Dorsolateral prefrontal cortex (tissue), 122 donors: ENCODE measurements at places on chromosomes 7 and 10.

DNA sequence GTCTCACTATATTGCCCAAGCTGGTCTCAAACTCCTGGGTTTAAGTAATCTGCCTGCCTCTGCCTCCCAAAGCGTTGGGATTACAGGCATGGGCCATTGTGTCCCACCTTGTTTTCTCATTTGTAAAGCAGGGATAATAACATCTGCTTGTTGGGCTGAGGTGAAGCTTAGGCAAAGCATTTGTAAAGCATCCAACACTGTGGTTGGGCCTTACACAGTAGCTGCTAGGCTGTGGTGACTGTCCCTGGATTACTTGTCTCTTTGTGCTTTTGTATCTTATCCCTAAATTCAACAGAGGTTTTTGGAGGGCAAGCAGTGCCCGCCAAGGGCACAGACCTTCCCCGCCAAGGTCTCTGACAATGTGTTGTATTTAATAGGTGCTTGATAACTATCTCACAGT is 14.3 kb downstream of the HKDC1 start:
- DNase-seq: no peak

DNA sequence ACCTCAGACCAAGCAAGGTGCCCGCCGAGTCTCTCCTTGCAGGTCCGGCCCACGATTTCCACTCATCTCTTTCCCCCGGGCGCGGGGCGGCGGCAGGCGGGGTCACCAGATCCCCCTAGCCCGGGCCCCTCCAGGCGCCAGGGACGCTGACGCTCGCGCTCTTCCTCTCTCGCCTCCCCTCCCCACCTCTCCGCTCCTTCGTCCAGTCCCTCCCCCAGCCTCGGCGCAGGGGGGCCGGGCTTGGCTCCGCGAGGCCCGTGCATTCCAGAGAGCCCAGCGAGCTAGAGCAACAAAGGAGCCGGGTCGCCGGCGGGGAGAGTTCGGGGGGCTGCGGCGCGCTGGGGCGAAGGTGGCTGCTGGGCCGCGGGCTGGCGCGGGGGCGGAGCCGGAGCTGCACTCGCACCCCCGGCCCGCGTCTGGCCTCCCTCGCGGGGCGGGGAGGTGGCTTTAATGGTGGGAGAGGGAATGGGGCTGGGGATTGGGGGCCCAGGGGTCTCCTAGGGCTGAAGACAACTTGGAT is at the start of gene SMO:
Gene SMO, plus strand, starts transcription at position 262 of the 520 bp plus-strand sequence. CDS start 519 bp downstream, outside the sequence.
- no peak for DNase-seq

DNA sequence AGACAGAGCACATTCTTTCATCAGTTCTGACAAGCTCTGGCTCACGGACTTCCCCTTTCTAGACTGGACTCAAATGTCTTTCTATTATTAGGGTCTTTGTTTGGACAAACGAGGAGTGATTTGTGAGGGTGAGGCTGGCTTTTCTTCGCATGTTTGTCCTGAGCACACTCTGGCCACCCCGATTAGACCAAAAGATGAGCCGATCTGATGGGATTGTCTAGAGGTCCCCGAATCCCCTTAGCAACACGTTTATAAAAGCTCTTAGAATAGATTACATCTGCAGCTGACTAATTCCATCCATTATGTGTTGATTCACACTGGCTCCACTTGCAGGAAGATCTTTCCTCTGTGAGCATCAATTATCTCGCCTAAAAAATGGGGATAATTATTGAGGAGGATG is 675.4 kb upstream of the AUTS2 start:
- no peak for DNase-seq

- peak; percentile 46 for DNase-seq
These were observed 31.3 kb downstream of the RABGEF1 start for GRCh38 chr7:66771795-66772194.

DNA sequence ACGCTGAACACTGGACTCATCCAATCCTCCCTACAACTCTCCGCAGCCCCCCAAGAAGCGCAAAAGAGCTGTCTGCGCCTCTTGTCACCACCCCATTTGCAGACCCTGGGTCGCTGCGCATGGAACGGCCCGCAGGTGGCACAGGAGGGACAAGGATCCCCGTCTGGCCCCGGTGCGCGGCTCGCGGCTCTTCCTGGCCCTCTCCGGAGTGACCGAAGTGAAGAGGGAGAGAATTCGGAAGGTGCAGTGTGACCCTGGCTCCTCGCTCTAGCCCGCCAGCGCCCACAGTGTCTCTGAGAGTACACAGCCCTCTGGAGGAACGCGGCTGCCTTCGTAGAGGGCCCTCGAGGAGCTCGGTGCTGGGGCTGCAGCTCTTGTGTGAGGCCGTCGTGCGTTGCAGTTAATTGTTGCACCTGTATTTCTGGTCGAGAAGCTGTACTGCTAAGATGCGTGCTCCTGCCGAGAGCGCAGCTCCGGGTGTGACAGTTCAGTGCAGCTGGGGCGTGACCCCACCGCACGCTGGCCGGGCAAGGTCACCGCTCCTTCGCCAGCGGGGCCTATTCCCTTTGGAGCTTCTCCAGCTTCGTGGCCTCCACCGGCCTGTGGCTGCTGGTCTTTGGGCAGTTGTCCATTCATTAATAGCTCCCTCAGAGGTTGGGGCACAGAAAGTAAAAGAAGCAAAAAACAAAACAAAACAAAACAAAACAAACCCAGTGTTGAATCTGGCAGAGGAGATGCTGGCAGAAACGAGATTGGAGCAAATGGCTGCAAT is 119.0 kb downstream of the SEC23IP start:
- no peak for DNase-seq

DNA sequence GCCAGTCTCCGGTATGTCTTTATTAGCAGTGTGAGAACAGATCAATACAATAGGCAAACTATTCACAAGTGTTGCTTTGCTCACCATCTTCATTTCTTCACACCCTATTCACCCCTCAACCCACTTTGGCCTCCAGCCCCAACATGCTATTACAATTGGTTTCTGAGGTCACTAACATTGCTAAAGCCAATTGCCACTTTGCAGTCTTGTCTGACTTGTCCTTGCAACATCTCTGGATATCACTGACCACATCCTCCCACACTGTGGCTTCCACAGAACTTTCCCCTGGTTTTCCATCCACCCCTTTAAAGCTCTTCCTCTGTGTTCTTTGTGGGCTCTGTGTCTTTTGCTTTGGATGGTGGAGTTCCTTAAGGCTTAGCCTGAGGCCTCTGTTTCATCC is 5.2 kb upstream of the APBB1IP start:
- DNase-seq: no peak

GRCh38 chr7:101553771-101554445 is 75.2 kb downstream of the MYL10 start:
- no peak for DNase-seq

- DNase-seq: peak; percentile 59
These were observed 62.1 kb upstream of the EFCAB10 start for GRCh38 chr7:105643384-105643783.

- peak; percentile 26 for DNase-seq
These were observed 321.9 kb downstream of the PTPRN2 start for GRCh38 chr7:158265743-158266080.

DNA sequence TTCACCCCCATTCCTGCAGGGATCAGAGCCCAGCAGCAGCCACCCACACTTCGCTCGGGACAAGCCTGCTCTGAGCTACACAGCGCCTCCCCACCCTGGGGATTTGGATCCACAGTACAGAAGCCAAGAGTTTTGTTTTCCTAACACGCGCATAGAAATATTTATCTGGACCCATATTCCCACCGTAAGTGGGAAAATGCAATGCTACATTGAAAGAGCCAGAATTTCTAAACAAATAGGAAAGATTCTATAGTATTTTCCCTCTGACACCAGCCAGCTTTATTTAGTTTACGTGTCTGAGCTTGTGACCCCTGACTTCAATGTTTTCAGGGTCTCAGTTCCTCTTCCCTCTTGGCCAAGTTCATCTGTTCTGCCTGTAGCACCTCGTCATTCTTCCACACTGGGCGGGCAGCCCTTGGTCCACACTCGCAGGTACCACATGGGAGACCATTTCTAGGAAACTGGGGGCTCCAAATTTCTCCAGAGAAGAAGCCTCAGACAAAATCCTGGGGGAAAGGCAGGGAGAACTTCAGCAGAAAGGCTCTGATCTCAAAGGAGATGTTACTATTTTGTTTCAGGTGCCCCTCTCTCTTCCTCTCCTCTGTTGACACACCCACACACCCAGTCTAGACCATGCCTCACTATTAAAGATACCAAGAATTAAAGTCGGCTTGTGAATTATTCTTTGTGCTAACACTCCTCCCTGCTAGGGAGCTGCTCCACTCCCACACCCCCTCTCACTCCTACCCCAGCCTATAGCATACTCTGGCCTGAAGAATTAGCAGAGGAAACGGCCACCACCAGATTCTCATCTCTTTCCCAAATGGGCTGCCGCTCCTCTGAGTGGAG is 116.0 kb upstream of the PCGF5 start:
- peak; percentile 6 for DNase-seq

DNA sequence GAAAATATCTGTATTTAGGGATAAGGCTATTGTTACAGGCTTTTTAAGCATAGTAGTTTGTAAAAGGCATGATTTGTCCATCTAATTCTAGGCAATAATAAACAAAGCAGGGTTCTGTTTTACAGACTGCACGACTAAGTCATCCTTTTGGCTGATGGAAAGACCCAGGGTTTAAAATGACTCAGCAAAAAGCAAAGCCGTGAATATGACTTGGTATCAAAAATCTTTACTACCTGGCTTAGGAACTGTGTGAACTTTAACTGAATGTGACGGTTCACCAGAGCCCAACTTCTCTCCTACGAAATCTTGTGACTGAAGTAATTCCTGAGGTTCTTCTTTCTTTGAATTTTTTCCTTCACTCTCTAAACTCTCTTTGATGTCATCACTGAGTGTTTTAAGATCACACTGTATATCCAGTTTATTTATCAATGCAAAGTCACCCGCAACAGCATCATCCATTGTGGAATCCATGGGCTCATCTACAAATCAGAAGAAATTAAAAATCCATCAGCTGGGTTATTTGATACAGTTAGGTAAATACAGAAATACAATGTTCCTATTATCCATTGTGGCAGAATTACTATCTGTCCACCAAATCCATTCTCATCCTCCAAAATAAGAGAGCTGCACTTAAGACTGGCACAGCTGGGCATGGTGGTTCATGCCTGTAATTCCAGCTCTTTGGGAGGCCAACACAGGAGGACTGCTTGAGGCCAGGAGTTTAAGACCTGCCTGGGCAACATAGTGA is 17.0 kb downstream of the ATE1 start:
- DNase-seq: no peak

GRCh38 chr10:24926557-24926956 is 25.8 kb downstream of the PRTFDC1 start:
- no peak for DNase-seq

DNA sequence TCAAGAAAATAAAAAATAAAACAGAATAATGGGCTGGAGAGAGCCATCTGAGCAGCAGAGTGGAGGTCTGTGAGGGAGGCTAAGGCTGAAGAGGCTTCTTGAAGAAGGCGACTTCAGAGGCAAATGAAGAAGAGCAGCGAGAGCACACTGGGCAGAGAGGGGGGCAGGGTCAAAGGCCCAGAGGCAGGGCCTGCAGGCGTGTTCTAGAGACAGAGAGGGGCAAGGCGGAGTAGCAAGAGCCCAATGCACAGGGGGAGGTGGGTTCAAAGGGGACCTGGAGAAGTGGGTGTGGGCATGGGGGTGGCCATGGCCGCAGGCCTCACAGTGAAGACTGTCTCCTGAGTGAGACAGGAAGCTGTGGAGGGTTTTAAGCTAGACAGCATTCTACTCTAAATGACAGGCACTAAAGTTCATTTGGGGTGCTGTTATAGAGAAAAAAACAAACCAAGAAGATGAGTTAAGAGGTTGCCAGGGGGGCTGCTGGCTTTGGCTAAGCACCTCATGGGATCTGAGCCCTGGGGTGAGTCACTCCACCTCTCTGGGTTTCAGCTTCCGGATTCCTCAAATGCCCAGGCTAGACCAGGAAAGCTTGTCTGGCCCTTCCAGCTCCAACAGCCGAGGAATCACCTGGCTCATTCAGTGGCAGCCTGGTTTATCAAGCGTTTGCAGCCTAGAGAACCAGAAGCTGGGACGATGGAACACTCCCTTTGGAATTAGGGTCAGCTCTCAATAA is 81.7 kb downstream of the DLG5 start:
- DNase-seq: no peak

DNA sequence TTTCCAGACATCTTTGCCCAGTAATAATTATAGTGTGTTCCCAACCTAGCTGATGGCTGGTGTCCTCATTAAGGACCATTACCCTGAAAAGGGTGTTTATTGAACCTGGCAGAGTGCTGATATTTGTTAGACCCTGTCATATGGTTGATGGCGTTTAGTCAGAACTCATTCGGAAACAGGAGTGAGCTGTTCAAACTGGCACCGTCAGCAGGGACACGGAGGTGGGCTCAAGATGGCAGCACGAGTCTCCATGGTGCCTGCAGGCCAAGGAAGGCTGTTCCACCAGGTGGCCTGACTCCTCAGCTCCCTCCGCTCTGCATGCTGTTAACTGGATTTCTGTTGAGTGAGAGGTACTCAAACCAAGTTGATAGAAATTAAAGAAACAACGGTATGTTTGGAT is 589.1 kb upstream of the MGMT start:
- no peak for DNase-seq
